ENCODE measurements at places on chromosomes 2 and 18.

DNA sequence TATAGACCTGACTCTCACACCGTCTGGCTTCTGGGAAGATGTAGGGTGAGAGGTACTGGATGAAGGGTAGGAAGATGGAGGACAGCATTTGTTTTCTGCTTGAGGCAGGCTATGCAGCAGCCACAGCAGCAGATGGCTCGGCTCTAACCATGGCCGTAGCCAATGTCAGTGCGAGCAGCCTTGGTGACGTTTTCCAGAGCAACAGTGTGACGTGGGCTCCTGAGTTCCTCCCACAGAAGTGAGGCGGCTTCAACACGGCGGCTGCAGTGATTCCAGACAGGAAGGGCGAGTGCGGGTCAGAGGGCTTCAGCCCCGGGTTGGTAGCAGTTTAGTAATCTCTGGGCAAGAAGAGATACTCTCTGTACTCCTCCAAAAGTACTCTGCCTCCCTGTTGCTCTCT, 133.0 kb upstream of the MYT1L start:
- no peak for DNase-seq

DNA sequence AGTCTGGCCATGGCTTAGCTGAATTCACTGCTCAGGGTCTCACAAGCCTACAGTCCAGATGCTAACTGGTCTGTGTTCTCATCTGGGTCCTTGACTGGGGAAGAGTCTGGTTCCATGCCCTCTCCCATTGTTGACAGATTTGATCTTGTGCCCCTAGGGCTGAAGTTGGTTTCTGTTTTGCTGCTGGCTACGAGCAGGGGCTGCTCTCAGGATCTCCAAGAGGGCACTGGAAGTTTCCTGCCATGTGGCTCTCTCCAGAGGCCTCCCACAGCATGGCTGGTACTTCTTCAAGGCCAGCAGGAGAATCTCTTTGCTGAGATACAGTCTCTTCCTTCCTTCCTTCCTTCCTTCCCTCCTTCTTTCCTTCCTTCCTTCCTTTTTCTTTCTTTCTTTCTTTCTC, 78.1 kb downstream of the SPP2 start:
- no peak for DNase-seq

DNA sequence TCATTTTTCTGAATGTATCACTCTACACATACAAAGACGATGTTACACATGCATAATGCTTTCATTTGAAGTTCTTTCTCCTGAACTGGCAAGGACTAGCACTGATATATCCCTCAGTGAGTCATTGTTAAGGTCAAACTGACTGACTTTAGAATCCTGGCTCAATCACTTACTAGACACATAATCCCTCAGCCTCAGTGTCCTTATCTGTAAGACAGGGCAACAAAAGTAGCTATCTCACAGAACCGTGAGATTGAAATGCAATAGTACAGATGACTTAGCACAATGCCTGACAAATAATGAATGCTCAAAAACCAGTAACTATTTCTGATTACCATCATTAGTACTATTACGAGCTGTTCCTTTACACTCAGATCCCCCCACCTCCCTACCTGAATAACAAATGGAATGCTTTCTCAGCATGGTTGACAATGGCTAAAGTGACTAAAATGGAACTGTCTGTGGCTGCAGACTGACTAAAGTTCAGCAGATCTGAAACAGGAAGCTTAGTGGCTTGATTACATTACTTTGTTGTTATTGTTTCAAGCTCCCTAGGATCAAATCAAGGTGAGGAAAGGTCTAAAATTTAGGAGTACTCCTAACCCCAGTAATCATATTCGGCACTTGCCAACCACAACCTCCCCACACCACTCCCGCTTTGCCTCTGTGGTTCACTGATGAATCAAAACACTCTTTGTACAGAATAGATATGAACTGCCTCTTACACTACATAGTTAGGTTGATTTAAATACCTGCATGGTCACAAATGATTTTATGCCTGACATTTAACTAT, 35.8 kb upstream of the CACNB4 start:
- DNase-seq = peak; percentile 41

- DNase-seq = no peak
These were observed 179.8 kb upstream of the HAAO start for GRCh38 chr2:42971947-42972736.

All from stimulated activated CD4-positive, alpha-beta T cell treated with anti-CD3 and anti-CD28 coated beads, Interleukin-15, amount 100 ng/mL, for 24 hours (primary cell).